ENCODE measurements at places on chromosomes 2 and 18.

DNA sequence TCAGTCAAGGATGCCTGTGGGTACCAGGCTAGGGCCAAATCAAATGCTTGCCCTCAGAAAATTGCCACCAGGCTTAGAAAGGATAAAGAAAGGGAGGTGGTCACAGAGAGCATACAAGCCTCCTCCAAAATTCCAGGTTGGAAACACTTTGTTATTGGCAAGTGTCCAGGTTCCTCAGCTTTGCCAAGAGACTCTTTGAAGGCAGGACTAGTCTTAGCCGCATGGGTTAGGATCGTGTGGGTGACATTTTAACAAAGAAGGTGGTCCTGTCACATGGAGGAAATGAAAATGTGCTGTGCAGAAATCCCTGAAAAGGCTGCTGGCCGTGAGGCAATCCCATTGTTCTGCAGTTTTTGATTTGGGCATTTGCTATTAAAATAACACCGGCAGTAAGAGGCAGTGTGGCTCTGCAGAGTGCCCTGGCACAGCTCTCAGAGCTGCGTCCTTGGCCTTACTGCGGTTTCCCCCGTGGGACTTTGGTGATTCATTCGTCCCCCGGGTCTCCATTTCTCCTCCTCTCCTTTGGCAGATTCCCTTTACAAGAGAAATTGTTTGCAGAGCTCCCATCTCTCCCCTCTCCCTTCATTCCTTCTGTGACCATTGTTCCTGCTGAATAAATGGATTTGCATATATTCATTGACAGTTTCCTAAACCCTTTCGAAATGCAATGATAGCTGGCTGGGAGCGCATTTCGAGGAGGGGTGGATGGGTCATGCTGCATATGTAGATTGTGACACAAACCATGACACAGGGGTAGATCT is 187.3 kb downstream of the VAPA start:
- DNase-seq, result no peak

DNA sequence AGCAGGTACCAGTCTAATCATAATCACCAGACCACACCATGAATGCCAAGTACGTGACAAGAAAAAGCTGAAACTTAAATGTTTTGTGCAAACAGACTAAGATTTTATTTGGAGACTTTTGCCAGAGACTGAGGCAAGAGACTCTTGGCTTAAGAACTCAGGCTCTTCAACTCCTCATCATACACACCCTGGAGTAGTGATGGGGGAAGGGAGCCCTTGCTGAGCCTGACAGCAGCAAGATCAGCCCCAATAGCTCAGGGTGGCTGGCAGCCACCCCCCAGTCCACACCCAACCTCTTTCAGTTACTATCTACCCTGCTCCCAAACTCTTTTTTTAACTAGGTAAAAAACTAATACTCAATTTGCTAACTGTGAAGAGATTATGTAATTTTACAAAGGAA is 114.8 kb downstream of the CCBE1 start:
- DNase-seq, result no peak

DNA sequence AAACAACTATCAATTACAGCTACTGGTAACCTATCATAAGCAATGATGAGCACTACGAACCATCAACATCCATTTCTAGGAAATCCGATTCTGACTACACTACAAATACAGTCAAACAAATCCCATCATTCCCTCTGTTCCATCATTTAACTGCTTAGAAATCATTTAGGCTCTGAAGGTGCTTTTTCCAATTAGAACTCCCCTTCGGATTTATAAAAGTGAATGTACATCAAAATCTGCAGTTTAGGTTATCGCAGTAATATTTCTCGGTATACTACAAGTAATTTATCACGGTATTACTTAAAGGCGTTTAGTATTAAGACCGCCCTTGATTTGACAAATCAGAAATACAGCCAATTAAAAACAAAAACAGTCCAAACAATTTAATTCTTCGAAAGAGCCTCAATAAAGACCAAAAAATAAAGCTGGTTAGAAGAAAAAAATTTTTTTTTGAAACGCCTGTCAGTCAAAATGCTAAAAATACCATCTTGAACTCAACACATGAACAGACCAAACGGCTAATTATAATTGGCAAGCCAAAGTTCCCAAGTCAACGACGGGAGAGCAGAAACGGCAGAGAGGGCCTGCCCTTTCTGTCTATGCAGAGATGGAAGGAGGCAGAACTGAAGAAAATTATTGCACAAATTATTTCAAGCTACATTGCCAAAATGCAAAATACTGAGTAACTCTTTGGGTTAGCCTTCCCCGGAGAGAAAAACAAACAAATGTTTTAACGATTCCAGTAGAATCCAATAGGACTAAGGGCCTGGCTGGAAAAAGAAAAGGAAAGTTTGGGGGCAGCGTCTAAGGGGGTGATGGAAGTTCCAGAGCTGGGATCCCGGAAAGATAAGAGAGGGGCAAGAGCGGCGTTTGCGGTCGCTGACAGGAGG is 1.2 kb downstream of the VPS54 start:
- DNase-seq, result no peak

DNA sequence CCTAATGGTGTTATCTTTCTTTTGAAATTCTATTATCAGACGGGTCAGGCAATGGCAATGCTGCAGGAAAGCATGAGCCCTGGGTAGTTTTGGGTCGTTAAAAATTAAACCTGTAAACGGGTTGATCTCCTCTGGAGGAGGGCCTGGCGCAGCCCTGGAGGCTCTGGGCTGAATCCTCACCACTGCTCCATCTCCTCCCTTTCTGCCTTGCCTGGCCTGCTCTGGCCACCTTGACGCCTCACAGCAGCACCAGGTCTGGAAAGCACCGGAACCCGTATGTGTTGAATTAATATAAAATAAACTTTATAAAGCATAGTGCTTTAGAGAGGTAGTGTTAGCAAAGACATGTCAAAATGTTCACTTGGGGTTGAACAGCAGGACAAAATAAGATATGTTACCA is 316.1 kb downstream of the LNPK start:
- DNase-seq, result no peak

DNA sequence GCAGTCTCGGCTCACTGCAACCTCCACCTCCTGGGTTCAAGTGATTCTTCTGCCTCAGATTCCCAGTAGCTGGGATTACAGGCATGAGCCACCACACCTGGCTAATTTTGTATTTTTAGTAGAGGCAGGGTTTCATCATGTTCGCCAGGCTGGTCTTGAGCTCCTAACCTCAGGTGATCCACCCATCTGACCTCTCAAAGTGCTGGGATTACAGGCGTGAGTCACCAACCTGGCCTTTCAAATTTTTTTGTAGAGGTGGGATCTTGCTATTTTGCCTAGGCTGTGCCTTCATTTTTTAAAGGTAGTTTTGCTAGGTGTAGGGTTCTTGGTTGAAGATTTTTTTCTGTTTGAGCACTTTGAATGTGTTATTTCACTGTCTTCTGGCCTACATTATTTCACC is 6.2 kb downstream of the HAUS1 start:
- no peak for DNase-seq

- DNase-seq, result no peak
Measured at GRCh38 chr2:136257893-136258292, 139.9 kb upstream of the CXCR4 start.

GRCh38 chr2:239597216-239597615 is 196.4 kb upstream of the HDAC4 start:
- no peak for DNase-seq

DNA sequence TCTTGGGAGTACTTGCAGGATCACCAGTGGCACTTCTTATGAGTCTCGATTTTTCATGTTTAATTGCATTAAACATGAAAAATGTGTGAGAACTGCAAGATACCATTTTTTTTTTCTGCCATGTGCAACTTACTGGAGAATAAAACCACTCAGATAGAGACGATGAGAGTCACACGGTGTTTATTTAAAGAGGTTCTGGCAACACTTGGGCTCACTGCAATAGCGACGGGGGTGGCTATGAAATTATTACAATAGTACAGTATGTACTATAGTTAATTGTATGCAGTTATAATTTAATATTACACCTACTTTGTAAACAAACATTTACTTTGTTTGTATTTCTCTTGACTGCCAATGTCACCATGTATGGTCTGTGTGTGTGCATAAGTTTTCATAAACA is 479.8 kb downstream of the NUP35 start:
- DNase-seq, result no peak

DNA sequence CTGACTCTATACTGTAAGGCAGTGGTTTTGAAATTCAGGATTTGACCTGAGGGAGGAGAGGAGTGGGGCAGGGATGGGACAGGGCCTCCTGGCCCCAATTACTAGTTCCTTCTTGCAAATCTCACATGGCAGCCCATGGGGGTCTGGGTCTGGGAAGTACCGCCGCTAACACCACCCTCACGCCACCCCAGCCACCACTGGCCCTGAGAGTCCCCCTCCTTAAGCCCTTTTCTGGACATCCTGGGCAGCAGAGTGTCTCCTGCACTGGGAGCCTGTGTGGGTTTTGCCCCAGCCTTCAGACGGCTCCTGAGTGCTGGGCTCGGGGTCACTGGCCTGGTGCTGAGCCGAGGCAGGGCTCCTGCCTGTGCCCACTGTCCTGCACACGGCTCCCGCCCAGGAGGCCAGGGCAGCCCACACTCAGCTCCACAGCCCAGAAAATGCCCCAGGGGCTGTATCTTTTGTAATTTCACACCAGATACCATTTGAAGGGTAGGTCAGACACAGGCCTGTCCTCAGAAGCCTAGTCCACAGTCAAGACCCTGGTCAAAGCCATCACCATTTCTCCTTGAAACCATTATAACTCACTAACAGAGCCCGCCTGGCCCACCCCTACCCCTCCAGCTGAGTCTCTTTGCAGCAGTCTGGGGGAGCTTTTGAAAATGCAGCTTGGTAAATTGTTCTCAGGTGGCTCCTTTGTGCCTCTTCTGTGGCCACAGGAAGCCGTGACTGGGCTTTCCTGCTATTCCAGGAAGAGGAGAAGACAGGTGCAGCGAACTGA is 55.1 kb downstream of the CYP27C1 start:
- DNase-seq, result no peak

DNA sequence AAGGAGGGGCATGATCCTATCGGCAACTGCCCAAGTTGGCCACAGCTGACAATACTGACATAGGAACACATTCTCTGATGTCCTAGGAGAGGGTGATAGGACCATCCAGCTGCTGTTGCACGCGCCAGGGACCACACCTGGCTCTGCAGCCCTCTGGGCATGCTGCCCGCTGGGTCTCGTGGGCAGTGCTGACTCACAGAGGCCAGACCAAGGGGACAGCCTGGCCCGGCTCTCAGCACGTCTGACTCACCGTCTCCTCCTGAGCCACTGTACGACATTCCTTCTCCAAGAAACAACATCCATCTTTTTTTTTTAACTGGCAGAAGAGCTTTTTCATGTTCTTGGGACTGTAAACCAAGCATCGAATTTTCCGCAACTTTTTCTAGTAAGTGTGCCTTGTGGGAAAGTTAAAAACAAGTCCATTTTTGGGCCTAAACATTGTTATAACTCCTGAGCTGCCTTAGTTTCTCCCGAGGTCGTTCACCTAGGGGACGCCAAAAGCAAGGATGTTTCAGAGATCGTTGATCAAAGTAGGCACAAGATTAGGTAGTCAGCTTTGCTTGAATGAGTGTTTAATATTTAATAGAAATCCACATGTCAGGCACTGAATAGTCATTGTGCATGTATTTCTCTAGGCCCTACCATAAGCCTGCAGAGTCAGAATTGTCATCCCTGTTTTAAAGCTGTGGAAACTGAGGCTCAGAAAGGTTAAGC is 100.3 kb downstream of the TTC32 start:
- no peak for DNase-seq

DNA sequence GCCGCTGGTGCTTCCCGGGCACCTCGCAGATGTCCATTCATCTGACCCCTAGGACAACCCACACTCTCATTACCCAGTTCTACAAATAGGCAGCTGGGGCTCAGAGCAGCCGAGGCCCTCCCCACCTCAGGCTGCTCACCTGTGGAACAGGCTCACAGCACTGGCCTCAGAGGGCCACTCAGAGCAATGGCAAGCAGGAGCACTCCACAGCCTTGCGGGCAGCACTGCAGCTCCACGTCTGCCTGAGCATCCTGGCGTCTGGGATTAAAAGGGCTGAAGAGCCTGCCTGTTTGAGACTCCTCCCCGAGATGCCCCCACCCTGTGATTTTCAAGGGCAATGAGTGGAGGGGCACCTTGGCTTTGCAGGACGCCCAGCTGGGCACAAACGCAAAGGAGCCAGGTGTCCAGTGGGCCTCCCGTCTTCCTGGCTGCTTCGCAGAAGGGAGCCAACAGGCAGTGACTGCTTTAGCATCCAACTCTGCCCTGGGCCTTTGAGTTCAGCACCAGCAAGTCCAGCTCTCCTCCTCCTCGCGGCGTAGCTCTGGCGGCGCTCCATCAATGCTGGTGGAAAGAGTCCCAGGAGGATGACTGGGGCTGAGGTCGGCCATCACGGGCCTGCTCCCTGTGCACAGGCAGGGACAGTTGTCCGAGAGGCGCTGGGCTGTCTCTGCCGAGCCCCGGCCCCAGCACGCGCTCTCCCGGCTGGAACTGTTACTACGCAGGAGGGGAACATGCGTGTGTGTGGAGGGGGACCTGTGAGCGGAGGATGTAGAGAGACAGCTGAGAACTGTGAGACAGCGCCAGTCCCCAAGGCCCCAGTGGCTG is 297.2 kb downstream of the NDUFA10 start:
- no peak for DNase-seq

DNA sequence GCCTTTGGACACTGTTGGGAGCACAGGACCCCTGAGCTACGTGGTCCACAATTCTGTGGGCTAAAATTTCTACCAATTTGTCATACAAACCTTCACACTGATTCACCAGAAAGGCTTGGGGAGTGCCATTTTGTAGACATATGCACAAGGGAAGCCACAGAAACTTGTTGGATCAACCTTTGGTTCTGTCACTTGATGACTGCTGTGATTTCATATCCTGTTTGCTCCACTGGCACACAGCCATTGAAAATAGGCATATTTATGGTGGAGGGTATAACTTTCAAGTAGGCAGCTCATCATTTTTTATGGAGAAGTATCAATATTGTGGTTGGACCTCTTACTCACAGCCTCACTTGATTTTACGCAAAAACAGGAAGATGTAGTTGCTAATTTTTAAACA is 10.5 kb downstream of the NAPG start:
- no peak for DNase-seq

- no peak for DNase-seq
Measured at GRCh38 chr18:63017076-63017475, 301.7 kb downstream of the PHLPP1 start.

- no peak for DNase-seq
Measured at GRCh38 chr2:96249654-96250053, 16.1 kb downstream of the TMEM127 start.

DNA sequence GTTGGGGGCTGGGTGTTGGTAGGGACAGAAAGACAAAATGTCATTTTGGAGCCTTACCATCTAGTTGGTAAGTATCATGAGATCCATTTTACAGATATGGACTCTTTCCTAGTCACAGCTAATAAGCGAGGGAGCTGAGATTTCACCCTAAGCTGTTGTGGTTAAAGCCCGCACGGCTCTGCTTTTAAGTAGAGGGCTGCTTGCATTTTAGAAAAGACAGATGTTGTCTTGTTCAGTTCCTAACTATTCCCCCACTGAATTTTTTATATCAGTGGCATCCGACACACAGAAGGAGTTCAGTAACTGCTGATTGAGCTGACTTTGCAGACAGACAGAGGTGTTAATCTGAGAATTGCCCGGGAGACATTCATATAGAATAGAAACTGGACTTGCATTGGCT is 3.7 kb downstream of the QPCT start:
- DNase-seq, result no peak

- no peak for DNase-seq
Measured at GRCh38 chr18:32911660-32912284, 138.9 kb upstream of the KLHL14 start.

GRCh38 chr2:105680357-105680756 is 64.4 kb upstream of the NCK2 start:
- no peak for DNase-seq

Data from CD4-positive, alpha-beta T cell treated with Interferon gamma for 1 hour (primary cell).